GM12878 (cell line): ENCODE measurements at places on chromosomes 6 and 20.
A peak's percentile ranks its signal among the peaks of the same experiment; 100 is the strongest.

DNA sequence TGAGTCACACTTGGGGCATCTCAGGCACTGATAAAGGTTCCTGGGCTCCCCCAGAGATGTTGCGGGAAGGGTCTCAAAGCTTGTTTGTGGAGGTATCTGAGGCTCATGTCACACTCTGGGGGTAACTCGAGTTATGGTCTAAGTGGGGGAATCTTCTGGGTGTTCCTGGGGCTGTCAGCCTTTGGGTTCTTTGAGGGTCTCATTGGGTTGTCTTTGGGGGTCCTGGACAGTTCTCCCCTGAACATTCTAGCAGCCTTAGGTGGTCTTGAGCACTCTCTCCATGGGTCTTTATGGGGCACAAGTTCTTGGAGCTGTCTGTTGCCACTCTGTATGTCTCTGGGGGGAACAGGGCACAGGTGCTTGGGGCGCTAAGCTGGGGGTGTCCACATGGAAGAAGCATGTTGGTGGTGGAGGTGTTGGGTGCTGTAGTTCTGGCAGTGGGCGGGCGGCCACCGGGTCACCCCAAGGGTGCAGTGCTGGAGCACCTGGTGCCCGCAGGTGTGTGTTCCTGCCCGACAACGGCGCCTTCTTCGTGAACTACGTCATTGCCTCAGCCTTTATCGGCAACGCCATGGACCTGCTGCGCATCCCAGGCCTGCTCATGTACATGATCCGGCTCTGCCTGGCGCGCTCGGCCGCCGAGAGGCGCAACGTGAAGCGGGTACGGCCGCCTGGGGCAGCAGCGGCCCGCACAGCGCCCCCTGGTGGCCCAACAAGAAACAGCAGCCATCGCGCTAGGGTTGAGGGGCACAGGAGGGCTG, 7.1 kb upstream of the CAPN11 start:
- DNase-seq = no peak

DNA sequence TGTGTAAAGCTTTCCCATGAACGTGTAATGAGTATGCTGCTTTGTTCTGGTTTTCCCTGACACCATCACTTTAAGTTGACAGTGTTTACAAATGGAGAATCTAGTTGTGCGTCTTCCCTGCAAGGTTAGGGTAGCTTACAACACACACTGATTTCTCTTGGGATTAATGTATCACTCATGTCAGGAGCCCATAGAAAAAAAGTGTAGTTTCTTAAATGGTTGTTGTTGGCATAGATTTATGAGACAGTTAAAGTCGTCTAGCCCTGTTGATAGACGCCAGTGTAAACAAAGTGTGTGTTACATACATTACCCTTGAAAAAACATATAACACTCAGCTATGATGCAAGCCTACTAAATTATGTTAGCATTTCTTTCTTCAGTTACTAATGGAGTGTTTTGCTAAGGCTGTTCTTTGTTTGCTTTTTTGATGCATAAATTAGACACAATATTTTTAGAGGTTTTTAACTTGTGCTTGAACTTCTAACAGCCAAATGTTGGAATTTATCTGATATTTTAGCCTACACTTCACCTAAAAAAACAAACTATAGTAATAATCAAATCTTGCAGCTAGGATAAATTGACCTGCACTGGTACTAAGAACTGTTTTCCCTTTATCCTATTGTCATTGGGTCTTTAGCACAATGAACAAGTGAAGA, 88.6 kb downstream of the RNF217 start:
- DNase-seq = no peak

- DNase-seq = no peak
These were observed 44.9 kb downstream of the SNAI1 start for GRCh38 chr20:50027611-50028105.

- no peak for DNase-seq
These were observed 104.2 kb upstream of the SCGN start for GRCh38 chr6:25547797-25548196.

- no peak for DNase-seq
These were observed 251.9 kb upstream of the RNF24 start for GRCh38 chr20:4267242-4267641.

GRCh38 chr20:56247954-56248782, at the start of gene MC3R:
Gene MC3R, plus strand, starts transcription at chr20:56248732. Its CDS starts 112 bp downstream, at chr20:56248844.
- DNase-seq = no peak

DNA sequence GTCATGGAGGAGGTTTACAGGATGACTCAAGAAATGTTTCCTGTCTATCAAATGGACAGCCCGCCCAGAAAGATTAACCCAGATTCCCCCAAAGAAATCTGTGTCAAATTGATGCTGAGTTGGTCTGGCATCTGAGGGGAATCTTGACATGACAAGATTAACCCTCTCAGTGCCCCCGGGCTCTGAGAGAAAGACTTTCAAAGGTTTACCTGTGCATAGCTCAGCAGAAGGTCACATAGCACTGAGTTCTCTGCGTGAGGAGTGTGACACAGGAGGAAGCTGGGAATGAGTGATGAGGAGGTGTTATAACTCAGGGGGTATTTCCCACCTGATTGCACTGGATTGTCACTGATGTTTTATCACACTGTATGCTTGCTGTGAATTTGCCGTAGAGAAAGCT, 601.2 kb downstream of the DHX35 start:
- DNase-seq = peak; percentile 19

DNA sequence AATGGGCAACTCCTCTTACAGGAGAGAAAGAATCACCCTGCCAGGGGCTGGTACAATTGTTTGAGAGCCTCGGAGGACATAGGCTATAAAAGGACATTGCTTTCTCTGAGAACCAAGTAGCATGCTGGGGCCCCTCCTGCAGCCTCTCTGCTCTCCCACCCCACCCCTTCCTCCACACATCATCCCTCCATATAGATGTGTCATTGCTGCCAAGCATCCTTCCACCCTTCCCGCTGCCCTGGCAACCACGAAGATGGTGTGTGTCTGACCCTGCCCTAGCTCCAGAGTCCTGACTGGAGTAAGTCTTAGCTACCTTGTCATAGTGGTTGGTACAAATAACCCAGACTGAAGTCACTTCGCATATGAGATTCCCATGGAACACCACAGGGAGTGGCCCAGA, 129.7 kb downstream of the SNX5 start:
- no peak for DNase-seq

GRCh38 chr20:53195876-53196610, 223.9 kb downstream of the TSHZ2 start:
- no peak for DNase-seq

- peak; percentile 72 for DNase-seq
These were observed 249.4 kb downstream of the ATXN1 start for GRCh38 chr6:16511723-16512489.

- no peak for DNase-seq
These were observed 236.3 kb downstream of the PTPRK start for GRCh38 chr6:128284128-128284527.

- no peak for DNase-seq
These were observed 134.8 kb downstream of the JPH2 start for GRCh38 chr20:44052166-44052565.

DNA sequence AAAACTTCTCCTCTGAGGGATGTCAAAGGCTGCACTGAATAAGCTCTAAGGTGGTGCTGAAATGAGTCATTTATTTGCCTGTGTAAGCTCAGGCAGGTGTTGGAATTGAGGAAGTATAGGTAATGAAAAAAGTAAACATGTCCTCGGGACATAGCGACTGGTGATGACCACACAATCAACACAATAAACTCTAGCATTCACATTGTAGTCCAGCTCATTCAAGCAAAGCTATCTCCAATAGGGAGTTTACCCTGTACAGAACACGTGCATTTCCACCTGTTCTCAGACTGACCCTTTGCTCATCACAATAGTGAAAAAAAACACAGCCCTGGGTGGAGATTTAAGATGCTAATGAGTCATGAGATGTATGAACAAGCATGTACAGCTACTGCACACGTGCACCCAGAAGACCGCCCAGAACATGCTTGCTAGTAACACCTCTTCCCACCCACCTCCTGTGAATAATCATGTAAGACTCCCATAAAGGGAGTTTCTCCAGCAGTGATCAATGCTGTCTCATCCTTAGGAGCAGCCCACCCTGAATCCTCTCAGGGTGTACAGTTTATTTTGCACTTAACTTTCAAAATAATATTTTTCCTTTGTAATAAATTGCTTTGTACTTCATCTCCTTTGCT, 33.0 kb upstream of the POU5F1 start:
- DNase-seq = peak; percentile 86

DNA sequence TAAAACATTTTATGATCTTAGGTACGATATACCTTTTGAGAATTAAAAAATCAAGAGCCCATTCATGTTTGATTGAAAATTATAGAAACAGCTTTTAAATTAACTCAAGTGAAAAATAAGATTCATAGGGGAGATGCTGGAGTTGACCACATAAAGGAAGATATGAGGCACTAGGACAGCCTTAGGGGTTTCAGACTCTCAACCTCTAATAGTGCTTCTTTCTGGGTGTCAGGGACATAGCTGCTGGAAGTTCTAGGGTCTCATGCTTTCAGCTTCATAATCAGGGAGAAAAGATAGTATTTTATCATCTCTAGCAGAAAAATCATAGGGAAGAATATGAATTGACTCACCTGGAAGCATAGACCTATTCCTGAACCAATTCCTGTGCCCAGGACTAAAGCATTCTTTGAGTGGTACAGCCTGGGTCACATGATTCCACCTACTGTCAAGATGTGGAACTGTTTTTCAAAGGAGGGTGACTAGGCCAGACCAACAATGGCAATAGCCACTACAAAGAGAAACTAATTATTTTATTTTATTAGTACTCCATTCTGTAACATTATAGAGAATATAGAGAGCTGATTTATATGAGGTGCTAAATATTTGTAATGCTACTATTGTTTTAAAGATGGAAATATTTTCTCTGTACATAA, 27.8 kb upstream of the CENPW start:
- no peak for DNase-seq

GRCh38 chr6:2852921-2853322, 11.3 kb upstream of the SERPINB1 start:
- DNase-seq = no peak

DNA sequence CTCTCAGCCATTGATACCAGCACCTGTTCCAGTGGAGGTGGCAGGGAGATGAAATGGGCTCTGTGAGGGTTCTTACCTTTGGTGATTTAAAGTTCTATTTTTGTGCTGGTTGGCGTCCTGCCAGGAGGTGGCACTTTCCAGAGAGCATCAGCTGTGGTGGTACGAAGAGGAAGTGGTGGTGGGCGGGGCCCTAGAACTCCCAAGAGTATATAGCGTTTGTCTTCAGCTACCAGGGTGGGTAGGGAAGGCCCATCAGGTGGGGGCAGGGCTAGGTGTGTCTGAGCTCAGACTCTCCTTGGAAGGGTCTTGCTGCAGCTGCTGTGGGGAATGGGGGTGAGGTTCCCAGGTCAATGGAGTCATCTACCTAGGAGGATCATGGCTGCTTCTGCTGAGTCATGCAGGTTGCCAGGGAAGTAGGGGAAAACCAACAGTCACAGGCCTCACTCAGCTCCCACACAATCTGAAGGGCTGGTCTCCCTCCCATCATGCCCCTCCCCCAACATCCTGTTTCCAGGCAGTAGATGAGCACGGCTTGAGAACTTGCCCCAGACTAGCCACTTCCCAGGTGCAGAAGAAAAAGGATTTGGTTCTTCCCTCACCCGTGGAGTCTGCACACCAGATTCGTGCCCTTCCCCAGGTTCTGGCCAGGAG, 46.6 kb downstream of the MOXD1 start:
- DNase-seq = peak; percentile 63

DNA sequence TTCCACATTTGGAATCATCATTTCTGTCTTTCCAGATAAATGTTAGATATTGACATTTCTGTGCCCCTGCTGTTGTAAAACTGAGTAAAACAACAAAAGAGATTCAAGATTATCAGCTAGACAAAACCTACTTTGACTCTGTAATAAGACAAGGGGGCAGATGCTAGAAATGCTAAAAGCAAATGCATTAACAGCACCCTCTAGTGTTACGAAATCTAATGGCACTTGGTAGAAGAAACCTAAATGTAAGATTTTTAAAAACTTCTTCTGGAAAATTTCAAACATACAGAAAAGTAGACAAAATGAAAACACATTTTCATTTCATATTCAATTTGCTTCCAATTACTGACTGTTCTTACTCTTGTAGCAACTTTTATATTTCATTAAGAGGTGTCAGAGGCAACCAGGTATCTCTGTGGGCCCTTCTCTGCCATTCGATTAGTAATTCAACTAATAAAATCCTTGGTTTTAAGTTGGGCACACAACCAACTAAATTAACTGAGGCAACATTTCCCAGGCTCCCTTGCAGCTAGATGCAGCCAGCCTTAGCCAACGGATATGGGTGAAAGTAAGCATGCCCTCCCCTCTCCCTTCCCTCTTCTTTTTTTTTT, 45.0 kb downstream of the SLC23A2 start:
- no peak for DNase-seq

DNA sequence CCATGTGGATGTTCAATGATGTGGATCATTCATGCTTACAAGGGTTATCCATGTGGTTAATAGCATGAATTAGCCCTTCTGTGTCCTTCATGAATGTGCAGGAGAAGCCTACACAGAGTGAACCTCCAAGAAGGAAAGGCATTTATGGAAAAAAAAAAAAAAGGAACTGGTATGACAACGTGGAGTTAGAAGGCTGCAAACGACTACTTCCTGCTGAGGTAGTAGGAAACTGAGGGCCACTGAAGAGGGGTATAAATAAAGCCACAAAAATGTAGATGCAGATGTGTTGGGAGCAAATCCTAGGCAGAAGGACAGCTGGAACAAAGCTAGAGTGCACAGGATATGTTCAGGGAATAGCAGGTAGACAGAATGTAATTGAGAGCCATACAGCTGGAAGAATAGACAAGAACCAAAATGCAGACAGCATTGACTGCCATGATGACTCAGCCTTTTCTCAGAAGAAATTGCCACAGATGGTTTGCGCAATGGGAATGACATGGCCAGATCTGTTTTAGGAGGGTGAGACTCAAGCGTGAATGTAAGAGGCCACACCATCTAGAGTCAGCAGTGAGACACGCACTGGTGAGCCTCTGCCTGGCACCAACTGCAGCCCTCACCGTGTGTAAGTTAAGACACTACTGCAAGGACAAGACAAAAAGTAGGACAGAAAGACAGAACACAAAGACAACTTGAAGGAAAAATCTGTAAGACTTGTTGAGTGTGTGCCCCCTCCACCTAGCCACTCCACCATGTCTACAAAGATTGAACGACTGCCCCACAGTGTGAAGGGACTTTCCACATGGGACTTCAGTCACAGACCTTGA, 79.8 kb downstream of the KIF13A start:
- no peak for DNase-seq

- no peak for DNase-seq
These were observed 26.9 kb downstream of the CFAP61 start for GRCh38 chr20:20079102-20079784.
